ENCODE measurements at places on chromosomes 13 and 19.

- DNase-seq, result no peak
These were observed 10.3 kb downstream of the SH3GL1 start for GRCh38 chr19:4390017-4390566.

DNA sequence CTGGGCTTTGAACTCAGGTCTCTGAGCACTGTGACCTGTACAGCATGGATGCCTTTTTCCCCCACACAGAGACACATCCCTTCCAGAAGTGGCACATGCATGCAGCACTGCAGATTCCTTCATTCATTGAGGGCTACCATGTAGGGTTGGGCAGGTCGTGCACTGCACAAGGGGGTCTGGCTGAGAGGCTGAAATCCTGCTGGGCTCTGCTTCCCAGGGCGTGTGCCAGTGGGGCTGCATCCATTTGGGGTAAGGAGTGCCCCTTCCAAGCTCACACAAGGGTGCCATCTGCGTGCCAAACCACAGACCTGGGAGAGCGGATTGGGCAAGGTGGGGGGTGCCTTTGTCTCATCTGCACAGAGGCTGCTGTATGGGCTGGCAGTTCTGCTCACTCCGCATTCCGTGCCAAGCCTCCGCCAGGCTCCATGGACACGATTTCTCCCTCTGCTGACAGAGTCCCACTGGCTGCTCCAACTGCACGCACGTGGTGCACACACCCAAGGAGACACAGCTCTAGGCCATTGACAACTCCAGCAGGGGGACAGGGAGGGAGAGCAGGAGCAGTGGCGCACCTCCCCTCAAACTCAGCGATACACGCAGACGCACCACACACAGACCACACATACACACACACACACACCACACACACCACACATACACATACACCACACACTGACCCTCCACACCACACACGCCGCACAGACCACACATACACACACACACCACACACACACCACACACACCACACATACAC, 4.5 kb upstream of the SHISA7 start:
- peak; percentile 29 for DNase-seq

DNA sequence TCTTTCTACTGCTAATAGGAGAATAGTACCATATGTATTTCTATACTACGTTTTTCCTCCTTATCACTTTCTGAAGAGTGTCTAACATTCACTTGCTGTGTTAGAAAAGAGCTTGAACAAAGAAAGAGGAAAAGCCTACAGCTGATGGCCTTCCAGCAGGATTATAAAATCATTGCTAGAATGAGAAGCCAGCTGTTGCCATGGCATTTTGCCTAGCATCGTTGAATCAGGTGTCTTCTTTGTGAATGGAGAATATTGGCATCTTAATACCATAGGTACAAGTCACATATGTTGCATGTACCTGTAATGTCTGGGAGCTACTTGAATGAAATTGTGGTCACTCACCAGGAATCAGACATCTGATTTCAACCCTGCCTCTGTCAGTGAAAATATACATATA, 1174.9 kb downstream of the PCDH17 start:
- no peak for DNase-seq

DNA sequence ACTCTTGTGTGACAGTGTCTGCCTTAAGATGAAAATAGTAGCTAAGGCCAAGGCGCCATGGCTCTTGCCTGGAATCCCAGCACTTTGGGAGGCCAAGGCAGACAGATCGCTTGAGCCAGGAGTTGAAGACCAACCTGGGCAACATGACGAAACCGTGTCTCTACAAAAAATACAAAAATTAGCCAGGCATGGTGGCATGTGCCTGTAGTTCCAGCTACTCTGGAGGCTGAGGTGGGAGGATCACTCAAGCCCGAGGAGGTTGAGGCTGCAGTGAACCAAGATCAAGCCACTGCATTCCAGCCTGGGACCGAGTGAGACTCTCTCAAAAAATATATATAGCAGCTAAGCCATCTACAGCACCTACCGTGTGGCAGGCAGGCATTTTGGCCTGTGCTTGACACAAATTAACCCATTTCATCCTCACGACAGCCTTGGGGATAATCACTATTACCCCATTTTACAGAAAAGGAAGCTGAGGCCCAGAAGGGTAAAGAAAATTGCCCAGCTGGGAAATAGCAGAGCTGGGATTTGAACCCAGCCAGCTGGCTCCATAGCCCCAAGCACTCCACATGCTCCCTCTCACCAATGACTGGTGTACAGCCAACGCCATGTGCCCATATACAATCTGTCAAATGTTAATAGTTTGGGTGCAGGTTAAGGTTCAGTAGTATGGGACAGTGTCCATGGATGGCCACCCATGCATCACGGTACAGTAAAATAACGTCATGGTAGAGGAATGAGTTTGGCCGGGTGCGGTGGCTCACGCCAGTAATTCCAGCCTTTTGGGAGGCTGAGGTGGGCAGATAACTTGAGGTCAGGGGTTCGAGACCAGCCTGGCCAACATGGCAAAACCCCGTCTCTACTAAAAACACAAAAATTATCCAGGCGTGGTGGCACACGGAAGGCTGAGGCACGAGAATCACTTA, 3.1 kb downstream of the SLC1A5 start:
- DNase-seq, result no peak

DNA sequence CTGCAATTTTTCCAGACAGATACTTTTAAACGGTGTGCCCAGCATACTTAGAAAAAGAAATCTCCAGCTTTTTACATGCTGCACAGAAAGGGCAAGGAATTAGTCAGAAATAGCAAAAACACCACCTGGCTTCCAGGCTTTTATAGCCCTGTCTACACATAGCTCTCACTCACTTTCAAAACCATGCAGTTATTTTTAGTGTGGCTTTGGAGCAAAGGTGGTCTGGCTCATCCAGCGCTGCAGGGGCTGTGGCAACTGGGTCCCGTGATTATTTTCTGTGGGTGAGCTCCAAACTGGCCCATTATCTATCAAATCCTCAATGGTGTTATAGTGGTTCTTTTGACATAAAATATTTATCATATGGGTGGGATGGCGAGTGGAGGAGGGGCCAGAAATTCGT, 57.0 kb downstream of the COL4A2 start:
- no peak for DNase-seq
